Epithelial cell of alveolus of lung (primary cell): ENCODE measurements at places on chromosomes 1 and 21. TPM values are rescaled to one million over a fixed set of nuclear protein-coding genes. Genes with fewer than 3 reads are reported as not detected.

The S100A2 gene
- 8.0 and 18.1 TPM in 2 replicates for total RNA-seq

The SPATA45 gene
- total RNA-seq: not detected in 2 replicates

The SPRR1B gene
- not detected in 2 replicates for total RNA-seq

The NPR1 gene
- total RNA-seq: 0.52 and 1.0 TPM in 2 replicates

The REG4 gene
- not detected in 2 replicates for total RNA-seq

The OLFML3 gene
- total RNA-seq: 97.4 and 98.5 TPM in 2 replicates

The COL11A1 gene
- 3.3 and 8.0 TPM in 2 replicates for total RNA-seq

The SPATA46 gene
- not detected in 2 replicates for total RNA-seq

The NR5A2 gene
- total RNA-seq: 3.2 and 4.7 TPM in 2 replicates

The CYP4A11 gene
- not detected in 2 replicates for total RNA-seq

The CHI3L2 gene
- 0.48 TPM in 1 of 2 replicates, not detected in the other for total RNA-seq

The DIO1 gene
- total RNA-seq: not detected in 2 replicates

The ATP1A4 gene
- not detected in 2 replicates for total RNA-seq

The MYBPH gene
- total RNA-seq: 8.5 TPM in 1 of 2 replicates, not detected in the other

The OR2L13 gene
- not detected in 2 replicates for total RNA-seq

The CD160 gene
- not detected in 2 replicates for total RNA-seq

The RNU1-1 gene
- total RNA-seq: under 0.01 TPM in 2 replicates

The PLPP3 gene
- 10.6 and 283 TPM in 2 replicates for total RNA-seq

The FMN2 gene
- 0.08 and 0.39 TPM in 2 replicates for total RNA-seq

The KPNA6 gene
- total RNA-seq: 40.6 and 41.0 TPM in 2 replicates

The FAM177B gene
- not detected in 2 replicates for total RNA-seq

The ZMYM1 gene
- total RNA-seq: 11.1 and 18.4 TPM in 2 replicates

The NKAIN1 gene
- 0.26 TPM in 1 of 2 replicates, not detected in the other for total RNA-seq

The DIPK1A gene
- total RNA-seq: 8.5 and 9.6 TPM in 2 replicates

The NMNAT2 gene
- total RNA-seq: under 0.01 and 0.26 TPM in 2 replicates

The KPRP gene
- not detected in 2 replicates for total RNA-seq

The FAM167B gene
- total RNA-seq: 0.40 TPM in 1 of 2 replicates, not detected in the other

The BEND5 gene
- total RNA-seq: 4.8 and 9.2 TPM in 2 replicates

The USH2A gene
- total RNA-seq: not detected in 2 replicates

The DAB1 gene
- total RNA-seq: not detected in 2 replicates

The SNAP47 gene
- total RNA-seq: 39.2 and 50.5 TPM in 2 replicates

The RPAP2 gene
- total RNA-seq: 3.7 and 10.3 TPM in 2 replicates

The NOS1AP gene
- total RNA-seq: 0.39 and 0.96 TPM in 2 replicates

The OR2L5 gene
- total RNA-seq: not detected in 2 replicates

The RCSD1 gene
- total RNA-seq: 0.39 TPM in 1 of 2 replicates, not detected in the other

The RRP1 gene
- total RNA-seq: 16.5 and 21.1 TPM in 2 replicates

The SV2A gene
- total RNA-seq: 19.3 and 26.8 TPM in 2 replicates

The C1orf115 gene
- 1.7 and 5.2 TPM in 2 replicates for total RNA-seq

The CFAP74 gene
- not detected in 2 replicates for total RNA-seq

The ZNF691 gene
- 6.5 and 8.7 TPM in 2 replicates for total RNA-seq

The ACOT7 gene
- total RNA-seq: 36.4 and 66.1 TPM in 2 replicates

The RAVER2 gene
- 4.5 and 7.0 TPM in 2 replicates for total RNA-seq

The CASQ1 gene
- total RNA-seq: not detected in 2 replicates

The SETD4 gene
- total RNA-seq: 9.7 and 11.2 TPM in 2 replicates

The FAM72B gene
- total RNA-seq: 3.6 TPM in 2 replicates

The NCF2 gene
- 5.3 TPM in 1 of 2 replicates, not detected in the other for total RNA-seq

The C1orf105 gene
- not detected in 2 replicates for total RNA-seq
